A549 treated with dexamethasone at 1 μM for 4 hours (cell line): ENCODE measurements at places on chromosomes 1 and 21. TPM values are rescaled to one million over a fixed set of nuclear protein-coding genes. Genes with fewer than 3 reads are reported as not detected.

CNST gene
- total RNA-seq: 6.6 to 9.0 TPM (median 8.5 TPM) in 5 replicates

TESK2 gene
- 0.10 to 0.29 TPM (median 0.18 TPM) in 5 replicates for total RNA-seq

TLCD4 gene
- 6.3 to 15.6 TPM (median 11.1 TPM) in 5 replicates for total RNA-seq

C1orf105 gene
- 0.17 TPM in 1 of 5 replicates, not detected in the others for total RNA-seq

TMIGD3 gene
- not detected in 5 replicates for total RNA-seq

GPR161 gene
- total RNA-seq: 10.3 to 18.0 TPM (median 16.2 TPM) in 5 replicates

PLD5 gene
- total RNA-seq: 1.6 to 2.6 TPM (median 2.4 TPM) in 5 replicates

PDPN gene
- not detected in 5 replicates for total RNA-seq

KDM5B gene
- total RNA-seq: 13.3 to 19.9 TPM (median 16.9 TPM) in 5 replicates

PLEKHN1 gene
- total RNA-seq: 2.3 to 5.0 TPM (median 4.3 TPM) in 5 replicates

NUDT17 gene
- total RNA-seq: 6.1 to 7.3 TPM (median 6.4 TPM) in 5 replicates

RIPK4 gene
- total RNA-seq: 16.0 to 23.1 TPM (median 20.0 TPM) in 5 replicates

DTL gene
- total RNA-seq: 19.5 to 22.4 TPM (median 20.0 TPM) in 5 replicates

PTPN14 gene
- total RNA-seq: 7.4 to 17.7 TPM (median 16.0 TPM) in 5 replicates

G0S2 gene
- total RNA-seq: 3.2 to 4.1 TPM (median 3.4 TPM) in 5 replicates

TSPEAR gene
- 0.04 TPM in 1 of 5 replicates, not detected in the others for total RNA-seq

TAS1R2 gene
- not detected in 5 replicates for total RNA-seq

CELA2A gene
- not detected in 5 replicates for total RNA-seq

PAQR6 gene
- total RNA-seq: 2.4 to 4.7 TPM (median 2.8 TPM) in 5 replicates

USH2A gene
- under 0.01 TPM in 1 of 5 replicates, not detected in the others for total RNA-seq

GJA8 gene
- not detected in 5 replicates for total RNA-seq

SLAMF9 gene
- total RNA-seq: 0.22 to 0.43 TPM (median 0.37 TPM) in 5 replicates

IGSF9 gene
- 0.14 to 0.21 TPM (median 0.19 TPM) in 5 replicates for total RNA-seq

SH3BGR gene
- 0.26 to 1.4 TPM (median 0.60 TPM) in 5 replicates for total RNA-seq

RGS8 gene
- not detected in 5 replicates for total RNA-seq

ZNF697 gene
- total RNA-seq: 1.4 to 2.0 TPM (median 1.8 TPM) in 5 replicates

RPL11 gene
- 1,437 to 1,632 TPM (median 1,495 TPM) in 5 replicates for total RNA-seq

CITED4 gene
- 54.7 to 111 TPM (median 82.3 TPM) in 5 replicates for total RNA-seq

IRF6 gene
- total RNA-seq: 0.13 to 0.29 TPM (median 0.21 TPM) in 5 replicates

PLPPR4 gene
- 0.04 TPM in 1 of 5 replicates, not detected in the others for total RNA-seq

HES3 gene
- not detected in 5 replicates for total RNA-seq

STUM gene
- total RNA-seq: not detected in 5 replicates

RHEX gene
- not detected in 5 replicates for total RNA-seq

PITHD1 gene
- total RNA-seq: 26.1 to 31.6 TPM (median 28.6 TPM) in 5 replicates

RBM15 gene
- total RNA-seq: 6.7 to 12.1 TPM (median 10.6 TPM) in 5 replicates

PGLYRP3 gene
- total RNA-seq: not detected in 5 replicates

ETNK2 gene
- 17.9 to 25.4 TPM (median 25.4 TPM) in 5 replicates for total RNA-seq

IGSF3 gene
- 13.2 to 19.3 TPM (median 18.6 TPM) in 5 replicates for total RNA-seq

DLGAP3 gene
- total RNA-seq: 0.15 to 0.38 TPM (median 0.21 TPM) in 5 replicates

CHIA gene
- total RNA-seq: not detected in 5 replicates

FAM177B gene
- not detected in 5 replicates for total RNA-seq

NR0B2 gene
- total RNA-seq: 0.09 to 0.11 TPM (median 0.10 TPM) in 3 of 5 replicates, not detected in the others

MTF1 gene
- 4.2 to 6.5 TPM (median 5.8 TPM) in 5 replicates for total RNA-seq

C4BPB gene
- 0.89 to 2.1 TPM (median 1.3 TPM) in 5 replicates for total RNA-seq

MCOLN2 gene
- total RNA-seq: 1.9 to 2.4 TPM (median 2.3 TPM) in 5 replicates

LEMD1 gene
- 0.25 TPM in 1 of 5 replicates, not detected in the others for total RNA-seq

CRNN gene
- not detected in 5 replicates for total RNA-seq
